ENCODE measurements at places on chromosomes 7 and 10.

DNA sequence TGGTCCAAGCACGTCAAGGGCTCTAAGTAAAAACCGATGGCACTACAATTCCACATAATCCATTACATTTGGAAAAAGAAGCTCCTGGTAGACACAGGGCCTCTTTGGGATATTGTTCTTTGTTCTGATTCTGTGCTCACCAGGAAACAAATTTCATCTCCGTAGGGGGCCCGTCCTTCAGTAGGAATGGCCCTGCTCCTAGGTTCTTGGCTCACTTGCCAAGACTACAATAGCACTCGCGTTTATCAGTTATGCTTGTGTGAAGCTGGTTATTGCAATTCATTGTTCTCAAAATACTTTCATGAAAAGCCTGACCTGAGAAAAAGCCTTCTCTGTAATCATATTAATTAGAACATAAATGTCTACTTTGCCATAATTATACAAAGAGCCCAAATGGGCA, 10.3 kb upstream of the ZC3HAV1L start:
- no peak for DNase-seq

- DNase-seq: no peak
Observed at GRCh38 chr10:128967980-128968756, 498.9 kb upstream of the MGMT start.

DNA sequence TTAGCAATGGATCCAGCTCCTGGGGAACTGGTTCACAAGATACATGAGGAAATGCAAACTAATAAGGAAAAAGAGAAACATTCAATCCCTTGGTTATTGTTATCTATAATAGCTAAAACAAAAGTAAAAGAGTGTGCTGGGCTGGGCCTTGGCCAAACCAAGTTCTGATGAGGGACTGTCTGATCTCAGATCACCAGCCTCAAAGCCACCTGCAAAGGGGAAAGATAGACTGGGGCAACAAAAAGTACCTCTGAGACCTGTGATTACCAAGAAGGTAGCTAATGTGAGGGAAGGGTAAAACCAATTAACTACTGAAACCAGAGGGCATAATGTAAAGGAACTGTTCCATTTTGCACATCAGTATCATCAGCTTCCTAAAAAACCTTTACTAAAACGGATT, 51.2 kb downstream of the HTR7 start:
- no peak for DNase-seq

DNA sequence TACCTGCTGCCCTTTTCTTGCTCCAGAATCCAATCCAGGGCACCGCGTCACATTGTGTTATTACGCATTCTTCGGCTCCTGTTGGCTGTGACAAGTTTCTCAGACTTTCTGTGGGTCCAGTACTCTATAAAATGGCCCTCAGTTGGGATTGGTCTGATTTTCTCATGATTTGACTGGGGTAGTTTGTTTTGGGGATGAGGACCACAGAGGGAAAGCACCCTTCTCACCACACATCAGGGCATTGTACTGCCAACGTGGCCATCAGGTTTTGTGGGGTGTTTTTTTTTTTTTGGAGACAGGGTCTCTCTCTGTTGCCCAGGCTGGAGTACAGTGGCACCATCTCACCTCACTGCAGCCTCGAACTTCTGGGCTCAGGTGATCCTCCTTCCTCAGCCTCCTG, 17.0 kb upstream of the ORAI2 start:
- DNase-seq: no peak

DNA sequence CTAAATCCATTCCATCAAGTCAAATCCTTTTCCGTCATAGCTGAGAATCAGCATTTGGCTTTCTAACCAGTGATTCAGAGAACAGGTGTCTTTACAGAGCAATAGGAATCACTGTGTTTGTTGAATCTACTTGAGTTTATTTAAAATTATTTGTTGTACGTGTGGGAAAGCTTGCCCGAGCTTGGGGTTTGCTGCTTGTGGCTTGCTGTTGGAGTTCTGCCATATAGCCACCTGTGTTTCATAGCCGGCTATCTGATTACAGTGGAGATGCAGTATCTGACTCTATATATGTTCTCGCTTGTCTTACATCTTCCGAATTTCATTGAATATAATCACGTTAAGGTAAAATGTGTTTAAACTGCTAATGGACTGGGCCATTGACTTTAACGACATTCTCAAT, 274.3 kb upstream of the MKI67 start:
- DNase-seq: no peak

Measured in T-helper 1 cell (primary cell).